Activated T-helper 1 cell treated with anti-CD3 and anti-CD28 coated beads, Interleukin-2, amount 50 U/mL, for 16 hours (primary cell): ENCODE measurements at places on chromosomes 2 and 18.

GRCh38 chr2:170679607-170680079 lies 35.5 kb upstream of the SP5 start:
- no peak for DNase-seq

GRCh38 chr18:240175-240574 lies 27.7 kb downstream of the THOC1 start:
- DNase-seq = no peak

- DNase-seq = no peak
Measured at GRCh38 chr2:138267902-138268254, 233.7 kb upstream of the SPOPL start.

- DNase-seq = no peak
Measured at GRCh38 chr2:196712867-196713266, 73.4 kb downstream of the CCDC150 start.

DNA sequence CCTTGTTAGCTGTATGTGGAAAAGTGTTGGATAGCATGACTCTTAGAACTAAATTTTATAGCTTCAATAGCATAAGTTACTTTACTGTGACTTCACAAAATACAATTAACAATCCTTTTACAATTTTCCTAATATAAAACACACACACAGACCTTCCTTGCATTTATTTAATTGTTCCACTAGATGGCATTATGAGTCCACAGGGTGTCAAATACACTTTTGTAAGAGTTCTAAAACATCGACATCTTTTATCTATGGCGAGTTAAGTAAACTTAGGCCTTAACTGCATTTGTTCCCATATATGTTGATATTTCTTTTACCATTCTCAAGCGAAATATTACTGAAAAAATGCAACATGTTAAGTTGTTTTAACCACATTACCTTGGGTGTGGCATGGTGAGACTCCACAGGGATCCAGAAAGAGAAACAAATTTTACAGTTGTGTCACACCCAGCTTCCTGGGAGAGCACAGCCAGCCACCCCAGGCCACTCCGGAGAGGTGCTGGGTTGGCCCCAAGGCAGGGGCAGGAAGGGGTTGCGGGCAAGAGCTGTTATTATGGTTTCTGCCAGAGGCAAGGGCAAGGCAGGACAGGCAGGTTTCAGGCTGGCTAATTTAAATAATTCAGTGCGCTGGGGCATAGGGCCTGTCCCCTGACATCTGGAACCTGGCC lies 312.4 kb upstream of the MC4R start:
- DNase-seq = no peak

GRCh38 chr2:98191883-98192282 lies 104.9 kb downstream of the VWA3B start:
- DNase-seq = no peak

DNA sequence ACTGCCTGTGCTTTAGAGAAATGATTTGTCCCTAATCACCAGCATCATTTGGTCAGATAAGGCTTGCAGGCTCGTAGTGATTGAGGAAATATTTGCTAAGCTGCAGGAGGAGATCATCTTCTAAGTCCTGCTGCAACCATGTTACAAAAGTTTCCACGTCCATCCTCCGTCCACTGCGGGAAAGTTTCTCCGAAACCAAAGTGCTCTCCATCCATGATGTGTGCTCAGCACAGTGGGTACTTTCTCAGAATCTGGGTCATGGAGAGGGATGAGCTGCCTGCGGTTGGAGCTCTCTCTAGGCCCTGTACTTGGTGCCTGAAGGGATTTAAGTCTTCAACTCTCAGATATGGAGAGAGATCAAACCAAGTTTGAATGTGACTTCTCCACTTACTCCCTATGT lies 39.3 kb downstream of the IL1RL2 start:
- DNase-seq = no peak

DNA sequence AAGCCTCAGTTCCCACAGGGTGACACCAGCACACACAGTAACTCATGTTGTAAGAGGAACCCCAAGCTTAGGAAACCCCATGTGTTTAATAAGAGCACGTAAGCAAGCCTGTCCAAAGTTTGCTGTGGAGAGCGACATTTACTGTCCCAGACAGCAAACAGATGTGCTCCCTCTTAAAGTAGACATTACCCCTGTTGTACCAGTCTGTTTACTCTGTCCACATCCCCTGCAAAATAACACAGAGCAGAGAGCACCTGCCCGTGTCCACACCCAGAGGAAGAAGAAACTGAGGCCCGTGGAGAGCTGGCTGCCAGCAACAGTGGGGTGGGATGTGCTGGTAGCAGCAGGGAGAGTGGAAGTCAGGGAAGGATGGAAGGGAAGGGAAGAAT lies 243.5 kb downstream of the GBX2 start:
- DNase-seq = no peak

DNA sequence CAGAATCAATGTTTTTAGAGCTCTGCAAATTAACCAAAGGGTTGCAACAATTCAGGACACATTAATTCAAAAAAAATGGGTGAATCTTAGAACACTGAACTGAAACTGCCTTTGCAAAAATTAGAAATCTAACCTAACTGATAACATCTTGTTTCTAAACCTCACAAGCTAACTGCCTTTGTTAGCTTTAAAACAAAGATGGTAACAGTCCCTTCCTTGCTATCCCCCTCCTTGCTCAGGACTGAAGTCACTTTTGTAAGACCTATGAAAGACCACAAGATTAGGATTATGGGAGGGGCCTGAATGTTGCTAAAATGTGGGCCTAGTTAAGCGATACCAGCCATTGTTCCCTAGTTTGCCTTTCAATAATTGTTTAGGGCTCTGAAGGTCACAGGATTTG lies 44.9 kb upstream of the LONRF2 start:
- DNase-seq = no peak
